ENCODE measurements at places on chromosomes 6 and 20.

GRCh38 chr6:33957131-33957891 lies 153.5 kb upstream of the MLN start:
- no peak for DNase-seq

DNA sequence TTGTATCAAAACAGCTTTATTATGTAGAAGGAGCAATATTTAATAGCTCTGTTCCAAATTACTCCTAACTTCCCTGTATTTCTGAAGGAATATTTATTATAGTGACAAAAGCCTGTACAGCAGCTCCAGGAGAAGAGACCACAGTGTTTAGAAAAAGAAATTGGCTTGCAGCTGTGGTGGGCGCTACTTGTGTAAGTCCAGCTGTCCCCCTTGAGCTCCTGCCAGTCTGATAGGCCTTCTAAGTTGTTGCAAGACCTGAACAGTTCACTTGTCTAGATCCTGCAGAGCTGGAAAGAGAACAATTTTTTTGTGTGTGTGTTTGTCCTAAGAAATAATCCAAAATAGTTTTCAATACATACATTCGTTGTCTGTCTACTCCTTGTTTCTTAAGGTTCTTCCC lies 86.6 kb downstream of the JARID2 start:
- DNase-seq = no peak

- DNase-seq = no peak
These were observed 151.1 kb upstream of the HCRTR2 start for GRCh38 chr6:55023230-55023629.

DNA sequence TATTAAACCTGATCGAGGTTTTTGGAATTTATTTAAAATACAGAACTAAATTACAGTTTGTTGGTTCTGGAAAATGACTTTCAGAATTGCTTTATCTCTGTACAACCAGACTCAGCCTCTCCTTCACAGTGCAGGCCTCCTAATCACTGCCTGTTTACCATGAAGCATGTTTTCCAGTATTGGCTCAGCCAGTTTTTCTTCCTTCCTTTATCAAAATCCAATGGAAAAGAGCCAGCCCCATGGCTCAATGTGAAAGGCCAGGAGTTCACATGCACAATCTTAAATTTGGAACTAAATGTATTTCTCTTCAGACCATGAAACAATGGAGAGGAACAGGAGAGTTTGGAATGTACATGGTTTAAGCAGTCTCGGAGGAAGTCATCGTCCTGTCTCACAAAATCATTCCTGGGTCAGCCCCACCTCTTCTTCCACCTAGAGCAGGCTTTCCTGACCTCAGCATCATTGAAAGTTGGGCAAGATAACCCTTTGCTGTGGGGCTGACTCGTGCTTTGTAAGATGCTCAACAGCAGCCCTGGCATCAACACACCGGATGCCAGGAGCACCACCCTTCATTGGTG lies 680.9 kb upstream of the AGPAT4 start:
- no peak for DNase-seq

DNA sequence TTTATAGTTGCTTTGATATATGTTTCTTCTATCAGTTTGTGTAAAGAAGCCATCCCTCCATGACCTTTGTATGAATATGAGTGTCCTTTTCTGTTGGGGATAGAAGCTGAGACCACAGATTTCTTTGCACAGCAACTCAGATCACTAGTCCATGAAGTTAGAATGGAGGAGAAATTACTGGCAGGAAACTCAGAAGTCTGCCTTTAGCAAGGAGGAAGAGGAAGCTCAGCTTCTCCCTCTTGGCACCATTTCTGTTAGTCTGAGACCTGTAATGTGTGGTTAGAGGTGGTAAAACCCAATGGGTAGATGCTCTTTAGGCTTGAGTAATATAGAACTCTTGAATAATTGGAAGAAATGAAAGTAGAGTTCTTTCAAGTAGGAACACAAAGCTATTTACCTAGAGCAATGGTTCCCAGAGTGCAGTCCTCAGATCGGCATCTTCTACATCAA lies 995.3 kb upstream of the FLRT3 start:
- no peak for DNase-seq

GRCh38 chr6:37017606-37018197 lies 12.2 kb downstream of the FGD2 start:
- no peak for DNase-seq

DNA sequence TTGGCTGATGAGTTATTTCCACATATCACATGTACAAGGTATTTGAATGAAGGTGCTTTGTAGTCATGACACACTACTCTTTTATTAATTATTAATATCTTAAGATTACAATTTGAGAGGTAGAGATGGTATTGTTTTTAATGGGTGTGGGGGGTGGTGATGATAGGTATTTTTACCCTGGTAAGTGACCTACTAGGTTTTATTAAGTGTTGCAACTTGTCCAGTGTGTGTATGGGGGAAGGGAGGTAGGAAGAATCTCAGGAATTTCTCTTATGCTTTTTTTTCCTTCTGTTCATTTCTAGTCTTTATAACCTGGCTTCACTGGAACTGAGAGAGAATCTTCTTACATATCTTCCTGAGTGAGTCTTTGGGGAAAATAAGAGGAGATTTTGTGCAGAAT lies 101.4 kb downstream of the LRRC1 start:
- no peak for DNase-seq

DNA sequence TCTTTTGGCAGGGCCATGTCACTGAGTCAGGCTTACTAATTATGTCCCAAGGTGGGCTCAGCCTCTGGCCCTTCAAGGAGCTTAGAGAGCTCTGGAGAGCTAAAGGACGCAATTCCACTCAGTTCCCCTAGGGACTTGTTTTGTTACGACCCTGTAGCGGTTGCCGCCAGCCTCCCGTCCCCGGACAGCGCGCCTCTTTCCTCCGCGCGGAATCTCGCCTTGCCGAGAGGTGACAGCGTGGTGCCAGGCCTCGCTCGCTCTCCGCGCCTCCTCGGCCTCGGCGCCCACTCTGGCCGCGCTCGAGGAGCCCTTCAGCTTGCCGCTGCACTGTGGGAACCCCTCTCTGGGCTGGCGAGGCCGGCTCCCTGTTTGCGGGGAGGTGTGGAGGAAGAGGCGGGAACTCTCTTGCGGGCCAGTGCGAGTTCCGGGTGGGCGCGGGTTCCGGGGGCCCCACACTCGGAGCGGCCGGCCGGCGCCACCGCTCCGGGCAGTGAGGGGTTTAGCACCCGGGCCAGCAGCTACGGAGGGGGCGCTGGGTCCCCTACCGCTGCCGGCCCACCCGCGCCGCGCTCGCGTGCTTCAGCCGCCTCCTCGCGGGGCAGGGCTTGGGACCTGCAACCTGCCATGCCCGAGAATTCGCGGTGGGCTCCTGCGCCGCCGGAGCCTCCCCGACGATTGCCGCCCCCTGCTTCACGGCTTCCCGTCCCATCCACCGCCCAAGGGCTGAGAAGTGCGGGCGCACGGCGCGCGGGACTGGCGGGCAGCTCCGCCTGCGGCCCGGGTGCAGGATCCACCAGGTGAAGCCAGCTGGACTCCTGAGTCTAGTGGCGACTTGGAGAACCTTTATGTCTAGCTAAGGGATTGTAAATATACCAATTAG lies 9.9 kb upstream of the ZNF311 start:
- no peak for DNase-seq

DNA sequence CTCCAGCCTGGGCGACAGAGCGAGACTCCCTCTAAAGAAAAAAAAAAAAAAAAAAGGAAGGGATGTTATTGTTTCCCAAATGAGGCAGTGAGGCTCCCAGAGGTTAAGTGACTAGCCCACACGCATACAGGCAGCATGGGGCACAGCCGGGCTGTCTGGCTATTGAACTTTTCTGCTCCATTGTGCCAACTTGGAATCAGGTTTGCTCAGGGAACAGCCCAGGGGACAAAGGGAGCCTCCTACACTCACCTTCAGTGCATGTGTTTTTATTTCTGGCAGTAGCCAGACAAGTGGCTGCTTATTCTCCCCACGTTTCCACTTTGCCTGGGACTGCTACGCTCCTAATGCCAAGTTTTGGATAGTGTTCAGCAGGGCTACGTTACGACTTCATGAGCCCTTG lies 10.7 kb downstream of the ETV7 start:
- no peak for DNase-seq

GRCh38 chr20:4736875-4737274 lies 15.2 kb downstream of the PRND start:
- DNase-seq = no peak

- DNase-seq = no peak
These were observed 35.6 kb downstream of the ARFGEF2 start for GRCh38 chr20:48957053-48957481.

- DNase-seq = no peak
These were observed 25.1 kb upstream of the SLC17A3 start for GRCh38 chr6:25899123-25899522.

- DNase-seq = no peak
These were observed 328.6 kb downstream of the NKAIN2 start for GRCh38 chr6:124132256-124132655.

- DNase-seq = no peak
These were observed 9.7 kb downstream of the LINC00237 start for GRCh38 chr20:21096321-21097043.

DNA sequence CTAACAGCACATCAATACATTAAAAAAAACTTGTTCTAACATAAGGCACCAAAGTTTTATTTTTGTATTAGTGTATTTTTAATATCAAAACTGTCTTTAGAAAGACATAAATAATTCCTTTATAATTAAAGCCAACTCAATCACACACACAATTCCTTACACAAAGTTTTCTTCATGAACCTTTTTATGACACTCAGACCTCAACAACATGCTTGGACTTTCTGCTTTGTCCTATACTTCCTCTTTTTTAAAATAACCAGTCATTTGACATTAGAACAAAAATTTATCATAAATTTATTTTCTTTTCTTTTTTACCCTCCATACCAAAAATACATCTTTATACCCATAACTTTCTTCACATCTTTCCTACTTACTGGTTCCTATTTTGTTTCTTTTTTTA lies 292.0 kb upstream of the ARID1B start:
- DNase-seq = no peak

DNA sequence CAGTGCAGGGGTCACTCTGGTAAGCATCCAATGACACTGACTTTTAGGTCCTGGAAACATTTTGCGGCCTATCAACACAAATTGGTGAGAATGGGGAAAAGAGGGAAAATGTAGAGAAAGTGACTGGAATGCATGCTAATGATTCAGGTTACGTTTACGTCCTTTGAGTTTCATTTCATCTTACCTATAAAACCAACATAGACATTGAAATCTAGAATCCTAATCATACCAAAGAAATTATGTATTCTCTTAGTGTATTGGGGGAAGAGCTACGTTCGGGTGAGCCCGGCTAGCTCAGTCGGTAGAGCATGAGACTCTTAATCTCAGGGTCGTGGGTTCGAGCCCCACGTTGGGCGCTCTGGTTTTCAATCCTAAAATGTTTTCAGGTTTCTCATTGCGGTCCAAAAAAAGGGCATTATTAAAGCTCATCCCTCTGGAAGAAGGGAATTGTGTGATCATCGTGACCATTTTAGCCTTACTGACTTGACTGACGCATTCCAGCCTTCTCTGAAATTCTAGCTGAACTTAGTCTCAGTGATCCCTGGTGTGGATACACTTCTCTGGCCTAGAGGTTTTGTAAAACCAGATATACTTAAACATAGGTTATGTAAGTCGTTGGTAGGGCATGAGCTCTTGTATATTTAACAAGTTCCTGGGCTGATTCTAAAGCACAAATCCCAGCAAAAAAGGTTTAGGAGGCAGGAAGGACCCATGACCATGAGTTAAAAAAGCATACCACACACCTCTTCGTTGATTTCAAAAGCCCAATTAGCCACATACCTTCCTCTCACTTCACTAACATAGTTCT lies 18.3 kb downstream of the HMGN4 start:
- DNase-seq = no peak

DNA sequence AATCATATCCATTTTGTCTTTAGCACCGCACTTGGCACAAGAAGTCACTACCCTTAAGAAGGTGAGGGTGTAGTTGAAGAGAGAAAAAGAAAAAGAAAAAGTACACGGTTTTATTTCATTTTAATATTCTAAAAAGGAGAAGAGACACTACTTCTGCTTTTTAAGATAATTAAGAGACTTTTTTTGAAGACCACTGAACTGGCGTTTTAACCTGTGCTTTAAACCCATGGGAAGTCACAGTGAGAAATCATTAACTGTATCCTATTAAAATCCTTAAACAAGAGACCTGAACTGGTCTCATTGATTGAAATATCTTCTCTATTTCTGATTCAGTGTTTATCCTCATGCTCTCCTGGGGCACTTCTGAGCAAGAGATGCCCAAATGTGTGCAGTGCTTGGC lies 243.5 kb downstream of the TMEM242 start:
- DNase-seq = no peak

DNA sequence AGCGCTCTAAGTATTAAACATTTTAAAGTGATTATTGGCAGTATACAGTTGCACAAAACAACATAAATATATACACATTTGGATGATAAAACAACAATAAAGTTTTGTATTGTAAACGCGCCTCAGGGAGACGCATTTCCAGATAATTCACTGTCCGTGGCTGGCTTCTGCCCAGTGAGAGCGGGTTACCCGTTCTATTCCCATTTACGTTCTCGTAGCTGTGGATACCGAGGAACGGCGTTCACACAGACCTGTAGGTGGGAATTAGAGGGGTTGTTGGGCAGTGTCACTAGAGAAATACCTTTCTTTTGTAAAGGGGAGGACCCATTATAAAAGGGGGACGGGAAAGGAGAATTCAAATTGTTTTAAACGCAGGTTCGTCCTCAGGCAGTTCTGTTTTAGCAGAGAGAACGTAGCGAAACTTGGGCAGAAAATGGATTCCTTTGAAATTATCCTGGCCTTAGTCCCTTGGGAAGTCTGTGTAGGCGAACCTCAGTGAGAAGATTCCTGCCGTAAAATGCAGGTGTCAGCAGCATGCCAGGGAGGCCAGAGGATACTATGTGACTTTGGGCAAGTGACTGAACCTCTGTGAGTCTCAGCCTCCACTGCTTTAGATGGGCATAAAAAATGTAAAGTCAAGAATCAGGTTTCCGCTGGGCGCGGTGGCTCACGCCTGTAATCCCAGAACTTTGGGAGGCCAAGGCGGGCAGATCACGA lies 756 bp downstream of the MTG2 start:
- no peak for DNase-seq

DNA sequence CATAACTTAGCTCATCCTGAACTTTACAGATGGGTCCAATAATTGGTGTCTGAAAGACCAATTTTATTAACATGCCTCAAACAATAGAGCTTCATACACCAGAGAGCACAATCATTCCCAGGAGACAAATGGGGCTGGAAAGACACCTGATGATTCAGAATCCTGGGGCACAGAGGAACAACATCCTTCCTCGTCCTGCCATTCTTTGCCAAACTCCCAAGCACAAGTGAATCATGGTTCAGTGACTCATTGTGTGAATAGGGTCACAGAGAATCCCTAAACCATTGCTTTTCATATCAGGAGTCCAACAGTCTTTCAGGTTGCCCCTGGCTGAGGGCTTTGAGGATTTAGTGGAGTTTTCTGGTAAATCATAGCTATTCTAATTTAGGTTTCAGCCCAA lies 266.4 kb upstream of the BMP2 start:
- no peak for DNase-seq
